ENCODE measurements at places on chromosomes 2 and 18. TPM values are rescaled to one million over a fixed set of nuclear protein-coding genes. Genes with fewer than 3 reads are reported as not detected.

Gene DSG1
- not detected for total RNA-seq

DNA sequence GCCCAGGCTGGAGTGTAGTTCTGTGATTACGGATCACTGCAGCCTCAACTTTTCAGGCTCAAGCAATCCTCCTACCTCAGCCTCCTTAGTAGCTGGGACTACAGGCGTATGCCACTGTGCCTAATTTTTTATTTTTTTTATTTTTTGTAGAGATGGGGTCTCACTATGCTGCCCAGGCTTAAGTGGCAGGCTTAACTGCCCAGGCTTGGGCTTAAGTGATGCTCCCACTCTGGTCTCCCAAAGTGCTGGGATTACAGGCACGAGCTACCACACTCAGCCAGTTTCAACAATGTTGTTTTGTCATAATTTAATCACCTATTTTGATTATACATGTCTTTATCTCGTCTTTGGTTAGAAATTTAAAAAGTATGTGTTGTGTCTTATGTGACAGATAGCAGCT is 18.2 kb downstream of the UGGT1 start:
- DNase-seq: no peak

DNA sequence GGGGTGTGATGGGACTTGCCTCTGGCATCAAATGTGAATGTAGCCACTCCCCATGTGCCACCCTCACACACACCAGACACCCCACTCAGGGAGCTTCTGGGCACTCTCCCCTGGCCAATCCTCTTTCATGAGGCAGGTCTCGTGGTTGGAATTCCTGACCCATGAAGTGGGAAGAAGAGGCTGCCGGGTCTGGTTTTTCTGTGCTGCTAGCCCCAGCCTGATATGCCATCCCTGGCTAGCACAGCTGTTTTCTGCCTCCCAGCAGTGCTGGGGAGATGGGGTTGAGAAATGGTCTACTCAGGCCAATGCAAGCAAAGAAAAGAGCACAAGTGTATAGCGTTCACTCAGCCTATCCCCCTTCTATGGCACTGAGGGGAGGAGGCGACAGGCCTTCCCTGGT is 1.2 kb upstream of the C2orf72 start:
- DNase-seq: no peak

DNA sequence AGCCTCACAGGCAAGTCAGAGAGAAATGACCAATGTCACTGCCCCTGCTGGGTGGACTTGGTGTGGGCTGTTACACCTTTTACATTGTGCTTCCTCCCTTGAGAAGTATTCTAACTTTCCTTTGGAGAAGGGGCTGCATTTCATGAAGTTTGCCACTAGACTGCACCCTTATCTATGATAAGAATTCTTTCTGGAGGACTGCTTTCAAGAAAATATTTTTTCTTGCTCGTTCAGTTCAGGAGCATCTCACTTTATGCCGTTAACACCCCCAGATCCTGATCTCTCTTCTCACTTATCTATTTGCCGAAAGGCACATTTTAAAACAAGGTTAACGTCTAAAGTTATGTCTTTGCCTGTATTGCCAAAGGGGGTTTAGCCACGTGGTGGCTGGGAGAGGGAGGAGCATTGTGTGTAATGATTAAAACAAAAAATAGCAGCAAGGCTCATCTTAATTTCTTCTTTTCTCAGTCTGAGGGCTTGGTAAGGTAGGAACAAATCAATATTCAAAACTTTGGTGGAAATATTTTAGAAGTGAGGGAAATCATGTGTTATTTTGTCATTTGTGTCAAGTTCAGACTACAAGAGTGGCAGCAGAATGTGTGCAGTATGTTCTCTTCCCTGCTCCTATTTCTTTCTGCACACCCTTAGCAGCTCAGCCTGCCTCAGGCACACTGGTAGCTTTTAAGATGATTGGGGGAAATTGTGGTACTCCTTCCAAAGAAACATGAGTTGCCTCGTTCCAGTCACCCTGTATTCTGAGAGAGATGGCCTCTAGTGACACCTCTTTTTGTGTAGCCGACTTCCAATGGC is 1.6 kb upstream of the IGFBP5 start:
- DNase-seq: no peak

DNA sequence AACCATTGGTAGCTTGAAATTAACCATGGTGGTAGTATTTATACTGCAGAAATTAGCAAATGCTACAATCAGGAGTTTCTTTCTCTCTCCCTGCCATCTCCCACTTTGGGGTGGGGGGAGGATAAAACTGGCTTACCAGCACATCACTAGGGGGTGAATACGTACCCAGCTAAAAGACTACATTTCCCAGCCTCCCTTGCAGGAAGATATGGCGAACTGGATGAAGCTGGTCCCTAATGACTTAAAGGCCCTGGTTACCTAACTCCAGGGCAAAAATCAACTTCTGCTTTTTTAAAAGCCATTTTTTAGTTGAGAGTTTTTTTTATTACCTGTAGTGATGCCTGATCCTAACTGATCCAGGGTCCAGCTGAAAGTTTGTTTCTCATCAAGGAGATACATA is 70.3 kb upstream of the RAB12 start:
- DNase-seq: no peak

DNA sequence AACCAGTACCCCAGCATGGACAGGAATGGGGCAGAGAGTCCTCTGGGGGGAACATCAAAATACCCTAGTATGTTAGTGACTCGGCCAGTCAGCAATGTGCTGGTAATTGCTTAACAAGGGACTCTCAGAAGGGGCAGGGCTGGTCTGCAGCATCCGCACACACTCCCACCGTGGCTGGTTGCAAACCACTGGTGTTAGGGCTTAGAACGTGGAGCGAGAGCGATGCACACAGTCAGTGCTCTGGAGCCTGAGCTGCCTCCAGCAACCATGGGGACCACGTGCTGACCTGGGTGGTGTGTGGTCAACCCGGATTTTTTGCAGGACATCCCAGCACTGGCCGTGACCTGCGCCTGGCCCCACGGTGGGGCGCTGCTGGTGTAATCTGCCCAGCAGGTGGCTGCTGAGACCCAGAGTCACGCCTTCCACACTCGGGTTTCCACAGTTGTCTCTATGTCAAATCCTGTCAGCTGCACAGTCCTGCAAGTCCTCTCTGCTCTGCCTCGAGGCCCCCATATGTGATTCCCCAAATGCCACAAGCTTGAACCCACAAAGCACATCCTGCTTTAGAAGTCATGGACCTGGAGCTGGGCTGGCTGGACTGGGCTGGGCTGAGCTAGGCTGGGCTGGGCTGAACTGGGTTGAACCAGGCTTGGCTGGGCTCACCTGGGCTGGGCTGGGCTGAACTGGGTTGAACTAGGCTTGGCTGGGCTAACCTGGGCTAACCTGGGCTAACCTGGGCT is 50.6 kb upstream of the GPC1 start:
- DNase-seq: no peak

DNA sequence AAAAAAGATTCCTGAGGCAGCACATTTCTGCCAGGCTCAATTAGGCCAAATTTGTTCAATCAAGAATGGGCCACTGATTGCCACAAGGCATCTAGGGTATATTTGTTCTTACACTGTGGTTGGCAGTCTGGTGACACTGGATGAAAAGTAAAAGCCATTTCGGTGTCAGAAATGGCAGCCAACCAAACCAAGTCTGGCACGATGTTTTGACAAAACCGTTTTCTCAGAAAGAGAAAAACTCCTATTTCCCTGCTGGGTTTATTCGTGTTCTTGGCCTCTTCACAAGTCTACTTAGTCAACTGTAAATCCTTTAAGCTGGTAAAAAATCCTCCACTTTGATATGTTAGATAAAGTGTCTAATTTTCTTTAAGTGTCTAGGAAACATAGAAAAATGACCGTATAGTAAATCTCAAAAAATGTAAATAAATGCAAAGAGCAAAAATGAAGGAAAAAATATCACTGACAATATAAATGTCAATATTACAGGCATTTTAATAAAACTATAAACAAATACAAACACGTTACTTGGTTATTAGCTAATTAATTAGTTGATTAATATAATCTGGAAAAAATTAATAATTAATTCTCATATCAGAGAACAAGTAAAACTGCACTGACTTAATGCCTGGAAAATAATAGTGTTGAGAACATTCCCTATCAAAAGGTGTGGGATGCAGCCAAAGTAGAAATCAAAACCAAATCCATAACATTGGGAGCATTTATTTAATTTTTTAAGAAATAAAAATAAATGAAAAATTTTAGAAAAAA is 182.0 kb upstream of the ZNF804A start:
- no peak for DNase-seq
